ENCODE measurements at places on chromosomes 11 and 22.

GRCh38 chr11:119566319-119566718, 143.3 kb upstream of the THY1 start:
- no peak for DNase-seq

DNA sequence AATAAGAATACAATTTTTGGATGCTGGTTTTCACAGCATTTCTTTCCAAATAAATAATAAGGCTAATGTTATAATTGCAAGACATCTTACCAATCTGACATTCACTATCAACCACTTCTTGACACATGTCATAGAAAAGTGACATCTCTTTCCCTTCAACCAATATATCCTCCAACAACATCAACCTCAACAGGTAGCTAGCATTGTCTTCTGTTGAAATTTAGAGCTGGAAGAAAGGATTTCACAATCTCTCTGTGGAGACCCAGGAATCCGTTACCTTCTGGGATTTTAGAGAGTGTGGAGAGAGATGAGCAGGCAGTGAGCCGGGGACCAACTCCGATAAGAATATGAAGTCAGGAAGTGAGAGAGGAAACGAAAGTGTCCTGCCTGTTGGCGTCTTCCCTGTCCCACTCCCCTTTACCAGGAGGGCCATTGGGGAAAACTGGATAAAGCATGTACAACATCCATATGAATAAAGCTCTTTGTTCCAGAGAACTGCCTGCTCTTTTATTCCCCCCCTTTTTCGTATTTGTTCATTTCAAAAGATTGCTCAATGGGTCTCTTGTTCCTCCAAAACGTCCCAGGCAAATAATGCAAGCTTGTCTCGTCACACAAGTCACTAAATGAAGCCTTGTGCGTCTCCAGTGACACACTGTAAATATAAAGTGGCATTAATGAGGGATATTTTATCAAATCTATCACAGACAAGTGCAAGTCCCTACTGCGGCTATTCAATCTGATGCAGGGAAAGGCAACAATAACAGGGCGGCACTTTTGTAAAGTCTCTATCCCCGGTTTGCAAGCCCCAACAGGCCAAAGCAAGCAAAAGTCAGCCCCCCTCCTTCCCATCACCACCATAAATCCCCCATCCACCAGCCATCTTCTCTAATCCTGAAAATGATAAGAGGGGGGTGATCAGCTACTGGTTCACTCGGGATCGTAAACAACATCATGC, 3.4 kb downstream of the CADM1 start:
- DNase-seq: no peak

GRCh38 chr11:122848186-122848585, 9.9 kb downstream of the CRTAM start:
- no peak for DNase-seq

- DNase-seq: no peak
These were observed 6.4 kb upstream of the DPP3 start for GRCh38 chr11:66473608-66474515.

GRCh38 chr22:28969401-28970168, 86.2 kb downstream of the ZNRF3 start:
- no peak for DNase-seq

- DNase-seq: peak; percentile 40
These were observed 26.7 kb downstream of the UPB1 start for GRCh38 chr22:24521791-24522245.

- no peak for DNase-seq
These were observed 7.0 kb downstream of the ALDH3B1 start for GRCh38 chr11:68016904-68017817.

DNA sequence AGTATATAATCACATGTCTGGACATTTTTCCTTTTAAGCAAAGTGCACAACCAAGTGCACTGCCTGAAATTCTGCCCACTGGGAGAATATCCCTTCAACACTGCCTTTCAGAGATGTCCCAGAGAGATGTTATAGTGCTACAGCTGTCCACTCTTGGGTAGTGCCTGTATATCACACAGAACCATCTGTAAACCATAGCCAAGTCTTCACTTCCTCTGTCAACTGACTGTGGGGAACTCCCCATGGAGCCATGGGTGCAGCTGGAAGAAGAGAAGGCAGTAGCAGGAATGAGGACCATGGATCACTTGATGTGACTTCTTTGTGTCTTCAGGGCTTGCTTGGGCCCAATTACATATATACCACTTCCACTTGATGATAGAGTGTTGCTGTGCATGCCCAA, 44.6 kb upstream of the LIN7C start:
- no peak for DNase-seq

DNA sequence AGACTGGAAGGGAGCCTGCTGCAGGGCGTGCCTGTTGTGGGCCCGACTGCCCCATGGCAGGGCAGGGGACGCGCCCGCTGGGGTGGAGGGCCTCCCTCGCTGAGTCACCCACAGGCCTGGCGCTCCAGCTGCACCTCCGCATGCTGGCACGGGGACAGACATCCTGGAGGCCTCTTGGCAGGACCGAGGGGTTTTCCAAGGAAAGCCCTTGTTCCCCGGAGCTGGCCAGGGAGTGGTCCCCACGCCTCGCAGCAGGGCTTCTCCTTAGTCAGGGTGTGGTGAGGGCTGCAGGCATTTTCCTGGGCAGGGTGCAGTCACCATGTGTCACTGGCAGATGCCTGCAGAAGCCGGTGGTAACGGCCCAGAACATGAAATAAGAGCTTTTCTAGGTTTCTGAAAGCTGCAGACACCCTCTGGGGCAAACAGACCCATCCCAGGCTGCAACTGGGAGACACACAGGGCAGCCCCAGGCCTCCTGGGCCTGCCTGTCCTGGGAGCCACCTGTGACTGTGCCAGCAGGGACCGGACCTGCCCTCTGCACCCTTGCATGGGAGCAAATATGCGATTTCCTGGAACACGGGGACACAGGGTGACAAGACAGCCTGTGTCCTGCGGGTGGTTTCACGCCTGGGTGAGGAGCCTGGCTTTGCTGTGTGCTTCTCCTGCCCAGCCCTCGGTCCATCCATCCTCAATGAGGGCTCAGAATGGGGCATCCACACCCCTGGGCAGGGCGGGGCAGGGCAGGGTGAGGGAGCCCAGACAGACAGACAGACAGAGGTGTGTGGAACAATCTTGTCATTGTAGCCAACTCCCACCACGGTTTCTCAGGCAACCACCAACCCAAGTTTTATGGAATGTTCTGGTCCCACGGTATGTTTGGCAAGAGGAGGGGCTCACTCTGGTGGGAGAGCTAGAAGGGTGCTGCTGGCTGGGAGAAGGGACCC, 43.2 kb upstream of the FADD start:
- no peak for DNase-seq

DNA sequence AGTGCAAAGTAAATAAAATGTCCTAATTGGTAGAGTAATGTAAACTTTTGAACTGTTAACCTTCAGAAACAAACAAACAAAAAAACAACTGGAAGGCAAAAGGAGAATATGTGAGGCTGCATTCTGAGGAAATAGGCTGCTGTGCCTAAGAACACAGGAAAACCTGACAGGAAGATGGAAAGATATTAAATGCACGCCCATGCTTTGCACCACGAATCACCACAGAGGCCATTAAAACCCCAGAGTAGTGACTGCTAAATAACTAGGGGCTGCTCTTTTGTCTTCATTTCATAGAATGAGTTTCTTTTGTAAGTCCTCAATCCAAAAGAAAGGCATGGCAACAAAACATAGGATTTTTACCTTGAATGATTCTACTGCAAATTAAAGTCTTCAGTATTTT, 436.0 kb downstream of the RAB38 start:
- DNase-seq: no peak

GRCh38 chr11:68924073-68924925, 20.6 kb downstream of the IGHMBP2 start:
- DNase-seq: no peak

DNA sequence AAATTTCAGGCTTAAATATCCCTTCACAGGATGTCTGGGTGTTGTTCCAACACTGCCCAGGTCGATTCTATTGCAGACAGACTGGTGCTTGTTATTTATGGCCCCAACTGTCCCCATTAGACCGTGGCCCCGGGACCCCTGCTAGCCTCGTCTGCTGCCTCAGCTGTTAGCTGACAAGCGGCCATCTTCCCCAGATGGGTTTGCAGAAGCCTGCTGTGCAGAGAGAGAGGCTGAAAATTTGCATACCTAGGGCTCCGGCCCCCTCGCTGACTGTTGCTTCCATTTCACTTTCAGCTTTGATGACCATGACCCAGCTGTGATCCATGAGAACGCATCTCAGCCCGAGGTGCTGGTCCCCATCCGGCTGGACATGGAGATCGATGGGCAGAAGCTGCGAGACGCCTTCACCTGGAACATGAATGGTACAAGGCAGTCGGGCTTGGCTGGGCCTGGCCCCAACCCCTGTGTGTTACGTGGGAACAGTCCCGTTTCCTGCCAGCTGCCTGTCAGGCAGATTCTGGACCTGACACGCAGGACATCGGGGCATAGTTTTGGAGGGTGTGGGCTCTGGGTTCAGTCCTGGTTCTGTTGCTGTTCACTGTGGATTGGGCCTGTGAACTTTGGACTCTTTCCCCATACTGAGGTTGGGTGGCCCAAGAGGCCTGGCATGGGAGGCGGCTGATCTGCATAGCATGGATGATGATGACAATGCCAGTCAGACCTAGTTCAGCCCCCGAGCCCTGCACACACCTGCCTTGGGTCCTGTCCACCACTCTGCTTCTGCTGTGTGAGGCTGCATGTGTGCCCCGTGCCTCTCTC, 16.4 kb downstream of the SMARCB1 start:
- DNase-seq: no peak

DNA sequence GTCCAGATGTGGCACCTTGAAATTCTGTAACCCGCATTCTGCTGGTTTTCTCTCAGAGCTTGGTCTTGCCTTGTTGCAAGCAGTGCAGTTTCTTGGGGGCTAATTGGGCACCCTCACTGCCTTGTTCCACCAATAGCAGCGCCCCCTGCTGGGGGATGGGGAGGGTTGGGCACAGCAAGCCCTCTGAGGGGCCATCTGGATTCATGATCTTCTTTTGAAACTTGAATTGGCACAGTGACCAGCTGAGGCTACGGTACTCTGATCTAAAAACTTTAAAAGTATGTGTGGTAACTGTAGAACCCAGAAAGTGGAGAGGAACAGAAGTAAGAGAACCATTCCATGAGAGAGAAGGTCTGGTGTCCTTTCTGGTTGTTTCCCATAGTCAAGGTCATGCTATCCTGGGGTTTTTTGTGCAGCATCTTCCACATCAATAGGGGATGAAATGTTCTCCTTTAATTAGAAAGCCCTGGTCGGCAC, 64.2 kb downstream of the MED15 start:
- peak; percentile 52 for DNase-seq

GRCh38 chr11:62560566-62561103, 13.1 kb downstream of the EEF1G start:
- peak; percentile 79 for DNase-seq

- no peak for DNase-seq
These were observed 67.2 kb upstream of the ALX4 start for GRCh38 chr11:44377121-44377520.

DNA sequence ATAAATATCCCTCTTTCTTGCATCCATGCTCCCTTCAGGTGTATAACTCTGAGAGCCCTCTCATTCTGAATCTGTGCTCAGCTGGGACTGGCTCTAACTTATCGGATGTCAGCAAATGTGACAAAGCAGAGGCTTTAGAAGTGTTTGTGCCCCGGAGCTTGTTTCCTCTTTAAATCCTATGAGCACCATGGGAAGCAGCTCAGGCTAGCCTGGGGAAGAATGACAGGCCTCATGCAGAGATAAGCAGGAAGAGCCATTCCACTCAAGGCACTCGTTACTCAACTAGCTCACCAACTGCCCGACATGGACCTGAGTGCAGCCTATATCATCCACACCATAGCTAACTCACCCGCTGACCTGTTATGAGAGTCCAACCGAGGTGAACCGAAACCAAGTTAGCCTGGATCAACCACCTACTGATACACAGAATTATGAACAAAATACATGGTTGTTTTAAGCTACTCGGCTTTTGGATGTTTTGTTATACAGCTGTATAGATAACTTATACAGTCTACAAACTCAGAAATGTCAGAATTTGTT, 990.7 kb downstream of the NTM start:
- no peak for DNase-seq

GRCh38 chr22:32561163-32561562, 86.6 kb downstream of the FBXO7 start:
- DNase-seq: no peak

GRCh38 chr11:93733474-93733873, 7.8 kb downstream of the TAF1D start:
- DNase-seq: no peak

DNA sequence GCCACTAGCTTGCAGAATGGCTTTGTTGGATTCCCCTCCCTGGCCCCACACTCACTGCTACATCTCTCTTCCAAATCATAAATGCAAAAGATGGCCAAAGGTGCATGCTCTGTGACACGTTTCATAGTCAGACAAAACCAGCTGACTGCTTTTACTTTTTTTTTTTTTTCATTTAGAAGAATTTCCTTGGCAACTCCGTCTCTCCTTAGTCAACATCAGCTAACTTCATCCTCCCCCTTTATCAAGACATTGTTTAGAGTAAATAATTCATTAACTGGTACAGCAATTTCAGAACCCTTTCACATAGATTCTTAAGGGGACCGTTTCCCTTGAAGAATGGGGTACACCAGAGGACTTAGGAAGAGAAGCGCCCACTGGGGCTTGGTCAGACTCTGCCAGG, 16.0 kb downstream of the KCNQ1OT1 start:
- no peak for DNase-seq

GRCh38 chr11:61170566-61170965, 9.3 kb upstream of the VPS37C start:
- DNase-seq: no peak

GRCh38 chr22:47673557-47673956, 911.1 kb downstream of the TBC1D22A start:
- no peak for DNase-seq

DNA sequence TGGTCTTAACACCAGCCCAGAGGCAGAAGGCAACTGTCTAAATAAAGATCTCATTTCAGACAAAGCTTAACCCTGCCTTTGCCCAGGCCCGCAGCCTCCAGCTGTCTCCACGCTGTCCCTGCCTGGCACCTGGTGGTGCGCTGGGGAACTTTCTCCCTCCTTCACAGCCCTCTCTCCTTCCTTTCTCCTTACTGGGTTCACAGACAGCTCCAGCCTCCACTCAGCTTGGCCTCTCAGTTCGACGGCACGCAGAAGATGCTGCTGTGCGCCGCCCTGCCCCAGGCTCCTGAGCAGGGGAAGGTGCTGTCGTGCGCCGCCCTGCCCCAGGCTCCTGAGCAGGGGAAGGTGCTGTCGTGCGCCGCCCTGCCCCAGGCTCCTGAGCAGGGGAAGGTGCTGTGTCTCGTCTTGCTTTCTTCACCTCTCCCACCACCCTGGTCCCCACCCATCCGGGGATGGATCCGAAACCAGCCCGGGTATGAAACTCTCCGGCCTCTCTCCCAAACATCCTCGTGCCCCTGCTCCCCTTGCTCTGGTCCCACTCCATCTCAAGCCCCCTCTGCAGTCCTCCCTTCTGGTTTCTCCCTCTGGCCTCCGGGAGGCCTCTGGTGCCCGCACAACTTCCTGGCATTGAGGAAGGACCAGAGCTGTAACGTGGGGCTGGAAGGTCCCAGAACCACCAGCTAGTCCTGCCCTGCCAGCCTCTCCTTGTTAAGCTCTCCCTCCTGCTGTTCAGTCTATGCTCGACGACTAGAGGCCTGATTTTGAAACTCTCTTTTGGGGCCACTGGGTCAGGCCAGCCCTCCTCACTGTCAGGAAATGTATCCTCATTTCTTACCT, 22.9 kb upstream of the JAM3 start:
- DNase-seq: peak; percentile 14
